ENCODE measurements at places on chromosomes 4 and X. TPM values are rescaled to one million over a fixed set of nuclear protein-coding genes. Genes with fewer than 3 reads are reported as not detected.

IL3RA gene
- 13.2 TPM for polyA plus RNA-seq

MAGEA8 gene
- polyA plus RNA-seq, result 0.11 TPM

CXCL6 gene
- polyA plus RNA-seq, result not detected

TAF1 gene
- polyA plus RNA-seq, result 26.0 TPM

C4orf51 gene
- not detected for polyA plus RNA-seq

PGRMC1 gene
- polyA plus RNA-seq, result 188 TPM

OPHN1 gene
- 20.1 TPM for polyA plus RNA-seq

FRMPD3 gene
- polyA plus RNA-seq, result not detected

PPEF1 gene
- not detected for polyA plus RNA-seq

MAOA gene
- polyA plus RNA-seq, result 0.44 TPM

NPY2R gene
- 1.1 TPM for polyA plus RNA-seq

MTTP gene
- 1.1 TPM for polyA plus RNA-seq

DNA sequence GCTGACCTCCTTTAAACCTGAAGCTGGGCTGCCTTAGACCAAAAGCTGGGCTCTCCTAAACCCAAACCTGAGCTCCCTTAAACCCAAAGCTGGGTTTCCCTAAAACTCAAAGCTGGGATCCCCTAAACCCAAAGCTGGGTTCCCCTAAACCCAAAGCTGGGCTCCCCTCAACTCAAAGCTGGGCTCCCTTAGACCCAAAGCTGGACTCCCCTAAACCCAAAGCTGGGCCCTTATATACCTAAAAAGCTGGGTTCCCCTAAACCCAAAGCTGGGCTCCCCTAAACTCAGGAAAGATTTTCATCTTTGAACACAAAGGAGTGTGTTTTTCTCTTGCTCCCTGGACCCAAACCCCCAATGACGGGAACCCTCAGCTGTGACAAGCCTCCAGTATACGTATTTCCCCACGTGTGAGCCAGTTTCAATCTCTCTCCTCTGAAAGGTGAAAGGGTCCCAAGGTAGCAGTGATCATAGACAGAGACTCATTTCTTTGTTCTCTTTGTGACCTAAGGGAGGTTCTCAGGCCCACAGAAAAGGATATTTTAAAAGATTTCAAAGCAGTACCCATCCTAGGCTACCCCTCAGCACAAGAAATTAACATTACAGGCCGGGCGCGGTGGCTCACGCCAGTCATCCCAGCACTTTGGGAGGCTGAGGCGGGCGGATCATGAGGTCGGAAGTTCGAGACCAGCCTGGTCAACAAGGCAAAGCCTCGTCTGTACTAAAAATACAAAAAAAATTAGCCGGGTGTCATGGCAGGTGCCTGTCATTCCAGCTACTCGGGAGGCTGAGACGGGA is 31.3 kb upstream of the ASMTL start:
- no peak for DNase-seq

DNA sequence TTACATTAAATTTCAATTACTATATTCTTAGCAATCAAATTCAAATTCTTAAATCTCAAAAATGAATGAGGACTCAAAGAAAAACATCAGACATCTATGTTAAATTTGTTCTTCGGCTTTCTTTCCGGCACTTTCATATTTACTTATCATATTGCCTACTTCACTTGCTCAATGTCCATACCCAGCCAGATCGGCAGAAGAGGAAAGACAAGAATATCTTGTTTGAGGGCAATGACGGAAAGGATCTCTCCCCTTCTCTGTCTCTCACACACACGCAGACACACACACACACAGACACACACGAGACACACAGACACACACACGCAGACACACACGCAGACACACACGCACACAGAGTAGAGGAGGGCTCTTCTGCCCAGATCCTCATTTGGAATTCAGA is 13.2 kb upstream of the IRF2 start:
- DNase-seq, result no peak

DNA sequence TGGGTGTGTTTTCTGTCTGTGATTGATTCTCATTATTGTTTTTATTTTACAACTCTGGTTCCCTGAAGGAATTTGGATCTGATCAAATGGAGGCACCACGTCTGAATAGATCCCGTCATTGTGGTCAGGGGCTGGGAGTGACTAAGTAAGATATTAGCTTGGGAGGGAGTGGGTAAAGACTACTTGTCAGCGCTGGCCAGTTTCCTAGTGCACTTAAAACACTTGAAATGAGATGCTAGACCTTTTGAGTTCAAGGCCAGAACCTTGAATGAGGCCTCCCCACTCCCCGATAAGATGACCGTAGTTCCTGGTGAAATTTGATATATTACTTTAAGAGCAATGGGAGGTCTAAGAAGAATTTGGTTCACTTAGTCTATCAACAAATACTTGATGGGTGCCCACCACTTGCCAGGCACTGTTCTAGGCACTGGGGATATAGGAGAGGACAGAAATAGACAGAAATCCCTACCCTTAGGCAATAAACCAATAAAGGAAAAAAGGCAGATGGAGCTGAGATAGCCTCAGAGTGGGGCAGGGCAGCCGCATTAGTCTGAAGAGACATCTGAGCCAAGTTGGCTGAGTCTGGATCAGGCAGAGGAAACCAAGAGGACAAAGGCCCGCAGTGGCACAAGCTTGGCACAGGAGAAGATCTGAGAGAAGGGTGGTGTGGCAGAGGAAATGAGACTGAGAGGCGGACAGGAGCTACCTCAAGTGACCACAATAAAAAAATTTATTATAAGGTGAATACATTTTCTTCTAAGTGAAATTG is 11.8 kb downstream of the FAM184B start:
- DNase-seq, result no peak

DNA sequence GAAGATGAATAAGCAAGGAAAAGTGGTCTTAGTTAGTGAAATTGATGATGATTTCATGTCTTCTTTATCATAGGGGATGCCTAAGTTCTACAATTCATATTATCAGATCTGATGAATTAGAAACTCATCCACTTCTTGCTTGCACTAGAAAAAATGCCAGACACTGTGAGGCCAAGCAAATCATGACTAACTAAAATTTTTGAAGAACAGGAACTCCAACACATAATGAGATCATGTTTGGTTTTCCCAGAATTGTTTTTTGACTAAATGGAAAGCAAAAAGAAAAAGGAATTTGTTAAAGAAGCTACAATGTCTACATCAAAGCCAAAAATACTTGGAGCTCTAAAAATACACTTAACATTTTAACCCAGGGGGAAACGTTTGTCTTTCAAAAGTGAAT is 120.4 kb downstream of the ARSF start:
- DNase-seq, result no peak

DNA sequence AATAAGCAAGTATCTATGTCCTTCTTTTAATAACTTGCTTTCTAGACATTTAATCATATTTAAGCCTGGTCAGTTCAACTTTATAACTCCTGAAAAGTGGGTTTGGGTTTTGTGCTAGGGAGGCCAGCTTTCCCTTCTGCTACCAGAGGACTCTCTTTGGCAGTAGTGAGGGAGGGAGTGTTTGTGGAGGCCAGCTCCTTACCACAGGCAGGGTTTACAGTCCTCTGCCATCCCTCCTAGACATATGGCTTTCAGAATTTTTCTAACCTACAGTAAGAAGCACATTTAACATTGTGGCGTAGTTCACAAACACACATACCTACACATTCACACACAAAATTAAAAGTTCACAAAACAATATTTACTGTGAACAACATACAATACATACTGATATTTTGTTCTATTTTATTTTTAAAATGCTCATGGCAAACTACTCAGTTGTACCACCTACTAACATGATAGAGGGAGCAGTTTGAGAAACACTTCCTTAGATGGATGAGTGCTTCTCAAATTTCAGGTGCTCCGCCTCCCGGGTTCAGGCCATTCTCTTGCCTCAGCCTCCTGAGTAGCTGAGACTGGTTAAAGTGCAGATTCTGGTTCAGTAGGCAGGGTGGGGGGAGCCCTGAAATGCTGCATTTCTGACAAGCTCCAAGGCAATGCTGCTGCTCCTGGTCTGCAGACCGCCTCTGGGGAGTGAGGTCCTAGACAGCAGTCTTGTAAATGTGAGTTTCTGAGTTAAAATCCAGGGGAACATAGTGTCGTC is 86.7 kb downstream of the PTTG2 start:
- no peak for DNase-seq

- peak; percentile 53 for DNase-seq
Observed at GRCh38 chr4:72701987-72702819, 133.2 kb upstream of the ADAMTS3 start.

GRCh38 chrX:44903830-44904530 is 31.0 kb downstream of the KDM6A start:
- DNase-seq, result no peak

- DNase-seq, result no peak
Observed at GRCh38 chrX:42821803-42822443, 44.0 kb upstream of the PPP1R2C start.

- no peak for DNase-seq
Observed at GRCh38 chr4:163048447-163048846, 118.2 kb downstream of the NAF1 start.

DNA sequence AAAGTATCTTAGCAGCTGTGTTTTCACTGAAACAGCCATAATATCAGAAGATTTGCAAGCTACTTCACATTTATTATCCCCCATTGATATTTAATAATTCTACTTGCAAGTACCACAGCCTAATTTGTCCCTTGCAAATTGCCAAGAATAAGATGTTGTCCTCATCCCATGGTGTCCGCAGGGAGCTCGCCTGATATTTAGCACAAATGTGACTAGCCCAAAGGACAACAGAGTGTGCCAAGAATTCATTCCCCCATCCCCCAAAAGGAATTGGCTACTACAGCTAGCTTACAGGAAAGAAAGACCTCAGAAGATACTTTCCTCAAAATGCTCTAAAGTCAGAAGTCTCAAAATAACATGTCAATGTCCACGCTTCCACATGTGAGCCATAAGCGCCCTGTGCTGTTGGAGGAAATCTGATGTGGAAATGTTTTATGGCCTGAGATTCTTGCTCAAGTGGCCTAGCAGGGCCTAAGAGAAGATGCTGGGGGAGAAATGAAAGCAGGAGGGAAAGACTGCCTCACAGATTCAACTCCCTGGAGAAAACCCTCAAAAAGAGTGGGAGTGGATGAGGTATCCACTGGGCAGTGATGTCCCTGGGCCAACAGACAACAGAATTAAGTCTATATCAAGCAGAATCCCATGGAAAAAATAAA is 111.4 kb downstream of the SH3KBP1 start:
- DNase-seq, result no peak

DNA sequence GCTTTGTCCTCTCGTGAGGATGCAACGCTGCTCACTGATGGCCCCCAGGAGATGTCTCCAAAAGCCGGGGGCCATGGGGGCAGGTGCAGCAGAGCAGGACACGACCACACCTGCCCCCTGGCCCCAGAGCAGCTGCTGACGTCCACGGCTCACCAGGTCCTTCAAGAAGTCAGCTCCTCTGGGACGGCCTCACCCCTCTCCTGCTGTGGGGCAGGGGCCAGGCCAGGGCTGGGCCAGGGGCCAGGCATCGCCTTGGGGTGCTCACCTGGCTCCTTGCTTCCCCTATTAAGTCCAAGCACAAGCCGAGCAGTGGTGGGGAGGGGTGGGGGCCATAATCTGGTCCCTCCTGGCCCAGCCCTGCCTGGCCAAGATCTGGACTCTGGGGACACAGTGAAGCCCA is 28.6 kb upstream of the MXD4 start:
- no peak for DNase-seq

- no peak for DNase-seq
Observed at GRCh38 chr4:170087163-170087700, 2.5 kb downstream of the AADAT start.

DNA sequence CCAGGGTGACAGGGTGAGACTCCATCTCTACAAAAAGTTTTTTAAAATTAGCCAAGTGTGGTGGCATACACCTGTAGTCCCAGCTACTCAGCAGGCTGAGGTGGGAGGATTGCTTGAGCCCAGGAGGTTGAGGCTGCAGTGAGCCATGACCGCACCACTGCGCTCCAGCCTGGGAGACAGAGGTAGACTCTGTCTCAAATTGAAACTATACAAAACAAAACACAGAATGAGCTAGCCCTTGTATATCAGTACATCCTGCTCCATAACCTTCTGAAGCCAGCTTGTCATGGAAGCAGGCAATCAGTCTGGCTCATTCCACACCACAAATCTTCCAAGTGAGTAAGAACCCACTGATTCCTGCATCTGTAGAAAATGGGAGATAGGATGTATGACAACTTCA is 49.0 kb downstream of the CD99L2 start:
- DNase-seq, result no peak

GRCh38 chr4:168630445-168631187 is 133.8 kb downstream of the PALLD start:
- no peak for DNase-seq

- no peak for DNase-seq
Observed at GRCh38 chr4:70943114-70943513, 40.9 kb downstream of the MOB1B start.

DNA sequence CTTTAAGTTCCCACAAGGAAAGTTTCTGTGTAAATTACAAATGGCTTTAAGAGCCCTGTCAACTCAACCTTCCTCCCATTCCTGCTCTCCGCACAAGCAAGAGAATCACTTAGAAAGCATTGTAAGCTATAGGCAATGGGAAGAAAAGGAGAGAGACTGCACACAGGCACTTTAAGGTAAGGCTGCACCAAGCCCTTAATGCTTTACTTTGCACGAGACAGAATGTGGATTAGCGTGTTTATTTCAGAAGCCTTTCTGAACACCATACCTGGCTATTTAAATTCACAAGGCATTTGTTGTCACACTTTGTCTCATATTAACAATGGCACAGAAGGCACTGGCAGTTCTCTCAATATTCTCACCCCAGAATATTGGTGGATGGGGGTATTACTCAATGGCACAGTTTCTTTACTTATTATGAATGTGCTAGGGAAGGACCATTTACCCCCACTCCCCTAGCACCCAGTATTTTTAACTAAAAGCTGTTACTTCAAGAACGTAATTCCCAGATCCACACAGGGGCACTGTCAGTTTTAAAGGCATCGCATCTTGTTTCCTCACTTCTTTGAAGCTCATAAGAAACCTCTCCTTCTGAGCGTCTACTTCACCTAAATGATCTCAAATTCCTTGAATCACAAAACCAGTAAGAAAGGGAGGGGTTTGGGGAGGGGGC is 150.0 kb downstream of the MAML3 start:
- DNase-seq, result no peak

- DNase-seq, result peak; percentile 52
Observed at GRCh38 chr4:76708971-76709771, 188.8 kb downstream of the SOWAHB start.

DNA sequence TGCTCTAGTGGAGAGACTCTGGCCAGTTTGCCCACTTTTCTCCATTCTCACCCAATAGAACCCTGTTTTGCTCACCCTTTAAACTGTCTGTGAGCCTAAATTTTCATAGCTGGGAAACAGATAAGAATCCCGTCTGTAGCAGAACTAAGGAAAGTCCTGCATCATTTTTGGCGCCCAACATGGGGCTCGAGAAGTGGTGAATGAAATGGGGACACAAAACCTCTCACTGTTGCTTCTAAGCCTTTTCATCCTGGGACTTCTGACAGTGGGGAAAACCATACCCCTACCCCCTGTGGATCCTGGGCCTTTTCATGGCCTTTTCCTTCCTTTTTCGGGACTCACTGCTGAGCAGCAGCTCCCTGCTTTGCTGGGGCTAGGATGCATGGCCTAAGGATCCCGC is 189.9 kb downstream of the INPP4B start:
- no peak for DNase-seq

GRCh38 chr4:105426187-105426897 is 47.5 kb downstream of the PPA2 start:
- DNase-seq, result no peak

All from muscle of arm (tissue), 14 donors.